ENCODE measurements at places on chromosomes 1 and 21.

DNA sequence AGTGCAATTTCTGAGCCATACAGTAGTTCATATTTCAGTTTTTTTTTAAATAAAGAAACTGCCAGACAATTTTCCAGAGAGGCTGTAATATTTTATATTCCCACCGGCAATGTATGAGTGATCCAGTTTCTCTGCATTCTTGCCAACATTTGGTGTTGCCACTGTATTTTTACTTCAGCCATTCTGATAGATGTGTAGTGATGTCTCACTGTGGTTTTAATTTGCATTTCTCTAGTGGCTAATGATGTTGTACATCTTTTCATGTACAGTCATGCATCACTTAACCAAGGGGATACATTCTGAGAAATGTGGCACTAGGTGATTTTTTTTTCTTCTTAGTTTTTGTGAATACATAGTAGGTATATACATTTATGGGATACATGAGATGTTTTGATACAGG, 99.6 kb downstream of the CENPF start:
- DNase-seq = no peak

- DNase-seq = no peak
Measured at GRCh38 chr1:94296018-94296417, 58.6 kb upstream of the ARHGAP29 start.

GRCh38 chr1:25688390-25689119, 72.0 kb downstream of the MAN1C1 start:
- peak; percentile 78 for DNase-seq

- no peak for DNase-seq
Measured at GRCh38 chr1:41353744-41354143, 7.5 kb upstream of the FOXO6 start.

GRCh38 chr1:220007438-220007837, 38.9 kb downstream of the EPRS1 start:
- DNase-seq = no peak

- DNase-seq = no peak
Measured at GRCh38 chr1:21064057-21064456, 112.6 kb downstream of the EIF4G3 start.

DNA sequence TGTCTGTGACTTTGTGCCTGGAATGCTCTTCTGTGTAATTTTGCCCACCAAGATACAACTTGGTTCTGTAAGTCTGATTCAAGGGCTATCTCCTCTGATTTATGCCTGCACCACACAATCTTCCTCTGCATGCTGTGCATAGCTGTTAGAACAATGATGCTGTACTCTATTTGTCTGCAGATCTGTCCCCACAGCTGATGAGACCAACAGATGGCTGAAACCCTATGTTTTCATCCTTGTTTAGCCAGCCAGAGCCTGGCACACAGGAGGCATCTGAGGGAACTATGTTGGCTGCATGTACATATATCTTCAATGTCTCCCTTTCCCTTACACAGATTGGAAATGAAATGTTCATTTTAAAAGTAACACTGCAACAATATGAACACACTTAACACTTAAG, 58.0 kb upstream of the ABCA4 start:
- DNase-seq = no peak

DNA sequence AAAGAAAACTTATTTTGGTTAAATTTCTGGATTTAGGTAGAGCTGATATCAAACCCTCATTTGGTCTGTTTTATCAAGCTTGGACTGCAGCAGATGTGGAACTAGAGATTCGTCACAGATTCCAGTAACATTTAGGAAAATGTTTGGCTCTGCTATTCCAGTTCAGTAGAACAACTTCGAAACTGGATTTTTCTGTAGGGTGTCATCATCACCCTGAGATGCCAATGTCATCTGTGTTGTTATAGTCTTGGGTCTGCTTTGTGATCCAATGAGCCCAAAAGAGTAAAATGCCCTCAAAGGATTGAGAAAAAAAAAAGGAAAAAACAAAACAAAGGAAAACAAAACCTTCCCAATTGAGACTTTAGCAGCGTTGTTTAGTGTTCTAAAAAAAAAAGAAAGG, 55.4 kb downstream of the LAMC2 start:
- DNase-seq = peak; percentile 47

- DNase-seq = peak; percentile 76
Measured at GRCh38 chr1:111738436-111739193, 580 bp downstream of the INKA2 start.

DNA sequence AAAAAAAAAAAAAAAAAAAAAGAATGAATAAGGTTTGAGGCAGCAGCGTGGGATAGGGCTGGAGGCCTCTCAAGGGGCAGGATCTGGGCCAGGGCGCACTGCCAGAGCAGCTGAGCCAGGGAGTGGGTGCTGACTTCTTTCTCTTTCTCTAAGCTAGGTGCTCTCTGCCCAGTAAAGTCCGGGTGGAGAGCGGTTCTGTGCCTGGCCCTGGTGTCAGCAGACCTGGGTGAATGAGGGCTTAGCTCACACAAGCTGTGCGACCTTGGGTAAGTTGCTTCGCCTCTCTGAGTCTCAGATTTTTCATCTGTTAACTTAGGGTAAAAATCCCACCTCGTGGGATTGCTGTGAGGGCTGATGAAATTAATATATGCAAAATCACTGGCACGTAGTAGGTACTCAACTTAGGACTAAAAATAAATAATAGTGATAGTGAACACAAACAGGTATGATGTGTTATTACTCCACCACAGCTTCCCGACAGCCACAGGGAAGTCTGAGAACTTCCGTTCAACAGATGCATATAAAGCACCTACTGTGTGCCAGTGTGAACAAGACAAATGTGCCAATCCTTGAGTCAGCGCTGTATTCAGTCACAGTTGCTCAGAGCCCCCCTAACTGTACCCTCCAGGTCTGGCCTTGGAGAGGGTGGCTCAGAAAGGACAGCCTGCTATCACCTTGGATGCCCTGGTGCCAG, 2.0 kb upstream of the FAM131C start:
- peak; percentile 73 for DNase-seq

DNA sequence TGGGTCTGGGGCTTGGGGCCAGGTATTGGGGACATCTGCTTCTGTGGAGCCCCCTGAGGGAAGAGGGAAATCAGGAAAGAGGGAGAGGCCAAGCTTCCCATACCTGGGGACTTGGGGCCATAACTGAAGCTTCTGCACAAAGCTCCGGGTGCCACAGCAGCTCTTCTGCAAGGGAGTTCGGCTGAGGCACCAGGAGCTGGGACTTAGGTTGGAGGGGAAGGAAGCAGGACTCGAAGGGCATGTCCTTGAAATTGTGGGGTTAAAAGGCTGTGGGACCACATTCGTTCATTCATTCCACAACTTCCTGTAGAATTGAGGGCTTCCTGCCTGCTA, 1.7 kb upstream of the EPS8L3 start:
- no peak for DNase-seq

DNA sequence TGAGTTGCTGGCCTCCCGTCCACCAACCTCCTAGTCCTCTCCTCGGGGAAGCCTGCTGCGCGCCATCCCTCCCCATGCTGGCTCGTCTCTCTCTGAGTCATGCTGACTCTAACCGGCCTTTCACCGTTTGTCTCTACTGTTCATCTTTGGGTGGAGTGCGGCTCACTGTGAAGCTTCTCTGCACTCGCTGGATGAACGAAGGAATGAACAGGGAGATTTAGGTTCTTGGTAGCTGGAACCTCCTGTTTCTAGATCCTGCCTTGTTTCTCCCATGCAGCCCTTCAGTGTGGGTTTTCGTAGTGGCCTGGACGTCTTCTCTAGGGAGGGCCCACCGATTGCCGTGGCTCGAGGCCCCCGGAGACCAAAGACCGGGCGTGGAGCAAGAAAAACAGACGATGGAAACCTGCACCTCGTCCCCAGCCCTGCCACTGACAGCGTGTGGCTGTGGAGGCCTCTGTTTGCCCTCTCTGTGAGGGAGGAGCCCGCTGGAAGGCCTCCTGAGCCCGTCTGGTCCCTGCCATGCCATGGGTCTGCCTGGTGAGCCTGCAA, 227.6 kb upstream of the C1orf174 start:
- no peak for DNase-seq

- DNase-seq = peak; percentile 93
Measured at GRCh38 chr1:178684542-178685000, 40.5 kb upstream of the RALGPS2 start.

GRCh38 chr1:153190373-153190772, 12.9 kb upstream of the LELP1 start:
- DNase-seq = no peak

DNA sequence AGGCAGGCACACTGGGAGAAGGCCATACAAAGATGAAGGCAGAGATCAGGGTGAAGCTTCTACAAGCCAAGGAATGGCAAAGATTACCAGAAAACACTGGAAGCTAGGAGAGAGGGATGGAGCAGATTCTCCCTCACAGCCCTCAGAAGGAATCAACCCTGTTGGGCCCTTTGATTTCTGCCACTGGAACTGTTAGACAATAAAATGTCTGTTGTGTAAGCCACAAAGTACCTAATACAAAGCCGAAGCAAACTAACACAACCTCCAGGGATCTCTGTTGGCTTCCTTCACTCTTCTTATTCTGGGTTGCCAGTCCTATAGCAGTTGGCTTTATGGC, 1.7 kb upstream of the PLA2G2A start:
- no peak for DNase-seq

- DNase-seq = no peak
Measured at GRCh38 chr21:32698286-32698685, 29.5 kb downstream of the SYNJ1 start.

Data from fibroblast of villous mesenchyme (primary cell).